ENCODE measurements at places on chromosomes 11 and 22.

DNA sequence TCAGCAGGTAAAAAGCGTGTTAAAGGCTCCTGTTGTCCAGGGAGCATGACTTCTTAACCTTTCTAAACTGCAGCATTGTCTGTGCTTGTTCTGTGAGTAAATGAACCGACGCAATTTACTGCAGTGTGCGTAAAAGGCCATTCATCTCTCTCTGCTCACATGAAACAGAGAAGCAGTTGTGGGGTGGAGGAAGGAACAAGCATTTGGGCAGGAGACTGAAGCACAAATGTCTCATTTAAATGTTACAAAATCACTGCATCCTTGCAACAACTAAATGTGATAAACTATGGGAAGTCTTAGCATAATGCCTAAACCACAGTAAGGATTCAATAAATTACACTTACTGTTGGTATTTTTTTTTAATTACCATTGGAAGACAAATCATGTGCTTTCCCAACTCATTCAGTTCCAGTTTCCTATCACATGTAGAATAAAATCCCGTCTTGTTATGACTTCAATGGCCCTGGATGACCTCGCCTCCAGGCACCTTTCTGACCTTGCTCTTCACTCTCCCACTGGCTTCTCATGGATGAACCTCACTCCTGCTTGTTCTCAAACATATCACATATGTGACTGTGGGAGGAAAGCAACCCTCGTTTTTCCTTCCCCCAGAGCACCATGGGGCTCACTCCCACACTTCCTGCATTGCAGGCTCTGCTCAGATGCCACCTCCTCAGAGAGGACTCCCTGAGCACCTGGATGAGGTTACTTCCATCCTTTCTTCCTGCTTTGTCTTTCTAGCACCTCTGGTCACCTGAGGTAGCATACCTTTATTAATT lies 21.6 kb upstream of the RFPL2 start:
- no peak for DNase-seq
- no peak overlapping the region for H3K27ac ChIP-seq
- H3K4me3 ChIP-seq = no peak overlapping the region
- no peaks in the 10 kb centered on the region for H3K36me3 ChIP-seq

GRCh38 chr11:132937016-132937415 lies 595.3 kb downstream of the OPCML start:
- H3K4me3 ChIP-seq = no peak overlapping the region
- DNase-seq = no peak
- H3K27ac ChIP-seq = no peak overlapping the region
- H3K36me3 ChIP-seq = no peaks in the 10 kb centered on the region
- H3K4me1 ChIP-seq = no peaks in the 10 kb centered on the region

DNA sequence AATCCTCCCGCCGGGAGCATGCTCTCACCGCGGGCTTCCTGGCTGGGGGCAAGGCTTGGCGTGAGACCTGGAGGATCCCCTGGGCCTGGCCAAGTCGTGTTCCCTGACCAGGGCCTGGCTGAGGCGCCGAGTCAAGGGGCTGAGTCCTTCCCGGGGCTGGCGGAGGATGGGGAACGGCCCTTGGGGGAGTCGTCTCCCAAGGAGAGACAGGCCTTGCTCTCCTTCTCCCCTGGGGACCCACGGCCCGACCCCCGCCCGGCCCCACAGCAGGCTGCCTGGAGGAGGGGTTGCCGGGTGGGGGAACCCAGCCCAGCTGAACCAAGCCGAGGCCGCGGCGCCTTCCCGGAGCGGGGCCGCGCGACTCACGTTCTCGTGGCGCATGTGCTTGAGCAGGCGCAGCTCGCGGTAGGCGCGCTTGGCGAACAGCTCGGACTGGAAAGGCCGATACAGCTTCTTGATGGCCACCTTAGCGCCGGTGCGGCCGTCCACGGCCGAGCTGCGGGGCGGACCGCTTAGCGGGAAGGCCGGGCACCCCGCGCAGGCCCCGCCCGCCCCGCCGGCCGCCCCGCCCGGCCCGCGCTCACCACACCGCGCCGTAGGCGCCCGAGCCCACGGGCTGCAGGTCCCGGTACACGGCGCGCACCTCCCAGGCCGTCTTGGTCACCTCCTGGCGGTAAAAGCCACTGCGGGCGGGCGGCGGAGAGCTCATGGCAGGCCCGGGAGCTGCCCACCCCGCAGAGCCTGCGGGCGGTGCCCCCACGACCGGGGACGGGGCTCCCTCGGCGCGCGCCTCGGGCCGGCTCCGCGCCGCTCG lies 475 bp downstream of the MAPK12 start:
- H3K27ac ChIP-seq = no peak overlapping the region
- no peak for DNase-seq
- peaks cover 29% of the 10 kb centered on the region for H3K27me3 ChIP-seq
- no peaks in the 10 kb centered on the region for H3K36me3 ChIP-seq
- peaks cover 22% of the 10 kb centered on the region for H3K4me1 ChIP-seq
- no peak overlapping the region for H3K4me3 ChIP-seq

DNA sequence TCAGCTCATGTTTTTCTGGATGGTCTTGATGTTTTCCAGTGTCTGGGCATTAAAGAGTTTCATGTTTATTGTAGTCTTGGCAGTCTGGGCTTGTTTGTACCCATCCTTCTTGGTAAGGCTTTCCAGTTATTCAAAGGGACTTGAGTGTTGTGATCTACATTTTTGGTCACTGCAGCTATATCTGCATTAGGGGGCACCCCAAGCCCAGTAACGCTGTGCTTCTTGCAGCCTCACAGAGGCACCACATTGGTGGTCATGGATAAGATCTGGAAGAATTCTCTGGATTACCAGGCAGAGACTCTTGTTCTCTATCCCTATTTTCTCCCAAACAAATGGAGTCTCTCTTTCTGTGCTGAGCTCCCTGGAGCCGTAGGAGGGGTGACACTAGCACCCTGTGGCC lies 451.5 kb upstream of the FAT3 start:
- H3K4me3 ChIP-seq = no peak overlapping the region
- H3K36me3 ChIP-seq = no peaks in the 10 kb centered on the region
- H3K27ac ChIP-seq = no peak overlapping the region

DNA sequence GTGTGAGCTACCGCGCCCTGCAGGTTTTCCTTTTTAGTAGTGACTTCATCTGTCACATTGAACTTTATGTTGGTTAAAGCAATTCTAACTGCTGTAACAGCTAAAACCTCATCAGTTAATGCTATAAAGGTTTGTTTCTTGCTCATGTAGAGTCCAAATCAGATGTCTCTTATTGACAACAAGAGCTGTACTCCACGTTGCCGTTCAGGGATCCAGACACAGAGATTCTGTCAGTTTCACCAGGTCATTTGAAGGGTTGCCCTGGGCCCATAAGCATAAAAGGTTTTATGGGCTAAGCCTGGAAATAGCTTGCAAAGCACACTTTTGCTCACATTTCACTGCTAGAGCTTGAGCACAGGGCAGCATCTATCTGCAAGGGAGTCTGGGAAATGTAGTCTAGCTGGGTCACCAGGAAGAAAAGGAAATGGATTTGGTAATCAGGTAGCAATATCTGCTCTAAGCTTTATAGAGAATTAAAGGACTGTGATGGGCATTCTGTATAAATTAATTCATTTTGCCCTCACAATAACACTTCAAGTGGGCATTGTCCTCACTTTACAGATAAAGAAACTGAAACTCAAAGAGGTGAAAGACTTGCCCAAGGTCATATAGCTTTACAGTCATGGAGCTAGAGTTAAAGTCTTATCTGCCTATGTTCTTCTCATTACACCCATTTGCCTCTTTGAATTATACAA lies 25.2 kb upstream of the PTPRJ start:
- H3K27ac ChIP-seq = no peak overlapping the region
- no peak overlapping the region for H3K4me3 ChIP-seq
- no peaks in the 10 kb centered on the region for H3K27me3 ChIP-seq
- DNase-seq = no peak

DNA sequence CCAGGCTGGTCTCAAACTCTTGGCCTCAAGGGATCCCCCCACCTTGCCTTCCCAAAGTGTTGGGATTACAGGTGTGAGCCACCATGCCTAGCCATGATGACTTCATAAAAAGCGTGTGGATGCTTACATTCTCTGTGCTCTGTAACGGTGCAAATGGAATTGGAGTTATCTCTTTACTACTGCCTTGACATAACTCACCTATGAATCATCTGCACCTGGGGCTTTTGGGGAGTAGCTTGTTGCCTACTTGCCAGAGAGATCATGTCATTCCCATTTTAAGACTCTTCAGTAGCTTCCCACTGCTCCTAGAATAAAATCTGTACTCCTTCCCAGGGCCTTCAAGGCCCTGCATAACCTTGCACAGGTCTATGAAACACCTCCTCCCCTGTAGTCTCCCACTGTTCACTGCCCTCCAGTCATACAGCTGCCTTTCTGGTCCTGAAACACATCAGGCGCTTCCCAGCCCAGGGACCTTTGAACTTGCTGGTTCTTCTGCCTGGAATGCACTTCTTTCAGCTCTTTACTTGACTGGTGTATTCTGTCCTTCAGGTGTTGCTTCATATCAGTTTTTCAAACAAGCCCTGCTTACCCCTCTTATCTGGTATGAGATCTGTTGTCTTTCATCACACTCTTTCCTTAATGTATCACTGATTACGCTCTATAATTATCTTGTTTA lies 19.6 kb upstream of the MOGAT2 start:
- no peaks in the 10 kb centered on the region for H3K36me3 ChIP-seq
- H3K4me3 ChIP-seq = no peak overlapping the region
- no peak overlapping the region for H3K27ac ChIP-seq
- no peak for DNase-seq
- no peaks in the 10 kb centered on the region for H3K4me1 ChIP-seq

Measured in CD4-positive, alpha-beta T cell (primary cell).